ENCODE measurements at places on chromosomes 3 and 15.

DNA sequence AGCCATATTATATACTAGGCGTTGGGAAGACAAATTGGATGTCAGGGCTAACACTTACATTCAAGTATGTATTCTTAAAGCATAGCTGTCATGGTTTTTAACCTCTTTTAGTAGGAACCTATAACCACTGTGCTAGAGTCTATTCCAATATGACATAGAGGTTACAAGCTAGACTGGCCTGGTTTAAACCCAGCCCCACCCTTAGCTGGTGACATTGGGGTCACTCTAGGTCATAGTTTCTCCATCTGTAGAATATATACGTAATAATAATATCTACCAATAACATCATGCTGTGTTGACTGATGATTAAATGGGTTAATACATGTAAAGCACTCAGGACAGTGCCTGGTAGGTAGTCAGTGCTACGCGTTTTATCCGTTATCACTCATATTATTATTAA lies 16.7 kb downstream of the NRROS start:
- no peak for DNase-seq

- DNase-seq, result no peak
Observed at GRCh38 chr3:71499227-71499876, 84.2 kb downstream of the FOXP1 start.

DNA sequence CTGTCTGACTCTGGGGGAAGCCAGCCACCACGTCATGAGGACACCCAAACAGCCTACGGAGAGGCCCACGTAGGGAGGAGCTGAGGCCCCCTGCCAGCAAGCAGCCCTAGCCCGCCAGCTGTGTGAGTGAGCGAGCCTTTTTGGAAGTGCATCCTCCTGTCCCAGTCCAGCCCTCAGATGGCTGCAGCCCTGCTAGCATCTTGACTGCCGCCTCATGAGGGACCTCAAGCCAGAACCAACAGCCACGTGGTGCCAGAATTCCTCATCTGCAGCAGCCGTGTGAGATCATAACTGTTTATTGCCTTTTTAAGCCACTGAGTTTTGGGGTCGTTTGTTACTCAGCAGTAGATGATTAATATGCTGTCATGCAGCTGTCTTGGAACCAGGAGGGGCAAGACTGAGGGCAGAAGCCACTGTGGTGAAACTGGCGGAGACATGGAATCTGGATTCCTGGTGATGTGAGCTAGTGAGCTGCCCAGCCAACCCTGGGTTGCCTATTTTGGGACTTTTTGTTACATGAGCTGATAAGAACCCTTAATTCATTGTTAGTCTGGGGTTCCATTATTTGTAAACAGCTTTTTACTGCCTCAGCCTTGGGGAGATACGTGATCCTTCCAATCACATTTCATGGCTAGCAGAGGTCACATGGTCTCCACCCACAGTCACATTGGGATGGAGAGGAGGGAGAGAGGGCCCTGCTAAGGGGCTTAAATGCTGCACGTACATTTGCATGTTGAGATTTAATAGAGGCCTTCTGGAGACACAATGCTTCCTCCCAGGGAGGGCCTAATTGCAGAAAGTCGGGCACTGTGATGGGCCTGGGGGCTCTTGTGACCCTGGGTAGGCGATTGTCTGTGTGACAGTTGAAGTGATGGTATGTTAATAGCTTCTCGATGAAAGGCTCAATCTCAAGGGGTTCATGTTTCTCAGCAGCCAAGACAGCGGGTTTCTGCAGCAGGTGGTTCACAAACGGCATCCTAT lies 73.8 kb downstream of the RPLP1 start:
- DNase-seq, result no peak

- no peak for DNase-seq
Observed at GRCh38 chr15:39318231-39318630, 262.6 kb upstream of the THBS1 start.

GRCh38 chr15:66670762-66671580 lies 31.1 kb upstream of the SMAD6 start:
- no peak for DNase-seq

DNA sequence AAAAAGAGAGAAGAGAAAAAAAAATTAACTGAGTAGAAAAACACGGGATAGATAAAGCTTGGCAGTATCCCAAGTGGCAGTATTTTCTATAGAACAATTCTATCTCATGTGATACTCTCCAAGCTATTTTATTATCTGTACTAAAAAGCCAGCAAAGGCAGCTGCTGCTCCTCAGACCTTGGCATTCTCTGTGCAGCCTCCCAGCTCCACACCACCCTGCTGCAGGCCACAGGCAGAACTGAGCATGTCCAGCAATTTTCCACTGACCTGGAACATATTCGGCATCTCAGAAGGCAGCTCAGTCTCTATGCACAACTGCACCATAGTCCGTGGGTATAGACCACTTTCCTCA lies 1161.4 kb downstream of the IGSF11 start:
- no peak for DNase-seq

- no peak for DNase-seq
Observed at GRCh38 chr3:136959599-136959998, 1.8 kb downstream of the IL20RB start.

GRCh38 chr3:43017593-43018195 lies 38.6 kb downstream of the GASK1A start:
- no peak for DNase-seq

GRCh38 chr3:138401834-138402233 lies 32.6 kb upstream of the ESYT3 start:
- no peak for DNase-seq

- DNase-seq, result no peak
Observed at GRCh38 chr3:13109516-13109915, 36.3 kb upstream of the IQSEC1 start.

GRCh38 chr3:135069406-135069805 lies 274.3 kb downstream of the EPHB1 start:
- no peak for DNase-seq

- no peak for DNase-seq
Observed at GRCh38 chr3:160860346-160860745, 104.3 kb downstream of the PPM1L start.

DNA sequence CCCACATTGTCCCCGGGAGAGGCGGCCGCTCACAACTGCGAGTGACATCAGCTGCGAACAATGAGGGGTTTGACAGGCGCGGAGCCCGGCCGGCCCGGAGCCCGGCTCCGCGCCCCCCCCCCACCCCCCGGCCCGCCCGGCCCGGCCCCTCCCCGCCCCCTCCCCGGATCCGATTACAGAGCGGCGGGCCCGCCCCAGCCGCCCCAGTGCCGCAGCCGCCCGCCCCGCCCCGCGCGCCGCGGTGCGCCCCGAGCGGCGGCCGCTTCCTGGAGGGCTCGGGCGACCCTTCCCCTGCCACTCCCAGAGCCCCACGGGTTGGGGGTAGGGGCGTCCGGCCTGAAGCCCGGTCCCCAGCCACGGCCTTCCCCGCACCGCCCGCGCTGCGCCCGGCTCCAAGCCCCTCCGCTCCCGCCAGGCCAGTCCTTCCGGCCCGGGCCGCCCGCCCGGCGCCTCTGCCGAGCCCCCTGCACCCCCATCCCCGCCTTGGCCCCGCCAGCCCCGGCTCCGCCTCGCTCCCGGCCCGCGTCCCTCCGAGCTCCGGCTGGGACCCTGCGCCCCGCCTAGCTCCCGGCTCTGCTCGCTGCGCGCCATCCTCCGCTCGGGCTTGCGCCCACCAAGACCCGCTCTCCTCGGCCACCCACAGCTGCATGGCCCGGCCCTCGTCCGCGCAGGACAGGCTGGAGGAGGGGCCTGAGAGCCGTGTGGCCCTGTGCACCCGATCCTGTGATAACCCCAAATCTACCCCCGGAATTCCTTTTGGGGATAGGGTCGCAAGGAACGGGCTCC lies at the start of gene PCBP4:
TSS of gene PCBP4 (minus strand) at position 71 of the 786 bp plus-strand sequence. CDS start 6,214 bp downstream, outside the sequence.
- DNase-seq, result no peak
